DMS79 (cell line): ENCODE measurements at places on chromosomes 6 and 20.

- peak; percentile 16 for DNase-seq
These were observed 39.0 kb downstream of the MAS1 start for GRCh38 chr6:159929819-159930218.

DNA sequence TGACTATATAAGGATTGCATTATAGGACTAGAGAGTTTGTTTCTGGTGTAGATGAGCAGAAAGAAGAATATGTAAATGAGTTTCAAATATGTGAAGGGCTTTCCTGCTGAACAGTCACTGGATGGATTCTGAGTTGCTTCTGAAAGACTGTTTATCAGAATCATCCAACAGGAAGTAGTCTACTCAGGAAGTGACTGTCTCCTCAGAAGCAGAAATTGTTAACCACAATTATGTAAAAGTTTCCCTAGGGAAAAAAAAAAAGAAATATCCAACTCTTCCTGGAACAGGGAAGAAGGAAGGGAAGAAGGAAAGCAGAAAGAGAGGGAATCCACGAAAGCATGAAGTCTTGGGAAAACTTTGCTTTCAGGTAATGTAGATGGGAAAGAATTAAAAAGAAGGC, 138.9 kb downstream of the TENT5A start:
- no peak for DNase-seq

- no peak for DNase-seq
These were observed 47.6 kb upstream of the GNRH2 start for GRCh38 chr20:2995796-2996195.

DNA sequence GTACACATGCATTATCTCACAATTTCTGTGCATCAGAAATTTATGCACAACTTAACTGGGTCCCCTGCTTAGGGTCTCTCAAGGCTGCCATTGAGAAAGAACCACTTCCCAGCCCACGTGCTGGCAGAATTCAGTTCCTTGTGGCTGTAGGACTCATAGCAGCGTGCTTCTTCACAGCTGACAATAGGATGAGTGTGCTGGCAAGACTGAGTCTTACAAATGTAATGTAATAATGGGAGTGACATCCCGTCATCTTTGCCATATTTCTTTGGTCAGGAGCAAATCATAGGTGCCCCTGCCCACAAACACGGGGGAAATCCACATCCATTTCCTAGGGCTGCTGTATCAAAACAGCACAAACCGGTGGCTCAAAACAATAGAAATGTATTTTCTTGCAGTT, 77.4 kb downstream of the FIG4 start:
- DNase-seq: no peak

- DNase-seq: no peak
These were observed 10.8 kb downstream of the STX16 start for GRCh38 chr20:58661598-58662473.

DNA sequence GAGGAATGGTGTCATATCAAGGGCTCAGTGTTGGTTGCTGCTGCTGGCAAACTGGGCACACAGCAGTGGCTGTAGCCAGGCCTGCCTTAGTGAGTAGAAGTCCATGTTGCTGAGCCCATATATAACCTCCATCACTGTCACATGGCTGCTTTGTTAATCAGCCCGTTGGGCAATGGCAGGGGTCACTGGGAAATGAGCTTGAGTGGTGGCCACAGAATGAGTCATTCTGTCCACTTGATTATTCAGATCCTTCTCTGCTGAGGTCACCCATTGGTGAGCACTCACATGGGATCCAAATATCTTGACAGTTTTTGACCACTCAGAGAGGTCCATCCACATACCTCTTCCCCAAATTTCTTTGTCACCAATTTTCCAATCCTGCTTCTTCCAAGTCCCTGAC, 898.9 kb upstream of the EYS start:
- DNase-seq: no peak

DNA sequence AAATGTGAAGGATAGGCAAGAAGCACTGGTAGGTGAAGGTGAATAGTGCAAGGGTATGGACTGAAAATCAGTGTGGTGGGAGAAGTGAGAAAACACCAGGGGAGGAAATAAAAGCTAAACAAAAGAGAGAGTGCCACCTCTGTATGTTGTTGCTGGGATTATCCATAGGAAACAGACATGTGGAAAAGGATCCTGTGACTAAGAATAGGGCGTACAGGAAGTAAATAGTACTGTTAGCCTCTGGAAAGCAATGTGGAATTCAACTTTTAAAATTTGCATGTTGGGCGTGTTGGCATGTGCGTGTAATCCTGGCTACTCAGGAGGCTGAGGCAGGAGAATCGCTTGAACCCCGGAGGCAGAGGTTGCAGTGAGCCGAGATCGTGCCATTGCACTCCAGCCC, 661.7 kb downstream of the KIF16B start:
- DNase-seq: no peak

- DNase-seq: no peak
These were observed 230.4 kb downstream of the CLVS2 start for GRCh38 chr6:123226398-123226797.

DNA sequence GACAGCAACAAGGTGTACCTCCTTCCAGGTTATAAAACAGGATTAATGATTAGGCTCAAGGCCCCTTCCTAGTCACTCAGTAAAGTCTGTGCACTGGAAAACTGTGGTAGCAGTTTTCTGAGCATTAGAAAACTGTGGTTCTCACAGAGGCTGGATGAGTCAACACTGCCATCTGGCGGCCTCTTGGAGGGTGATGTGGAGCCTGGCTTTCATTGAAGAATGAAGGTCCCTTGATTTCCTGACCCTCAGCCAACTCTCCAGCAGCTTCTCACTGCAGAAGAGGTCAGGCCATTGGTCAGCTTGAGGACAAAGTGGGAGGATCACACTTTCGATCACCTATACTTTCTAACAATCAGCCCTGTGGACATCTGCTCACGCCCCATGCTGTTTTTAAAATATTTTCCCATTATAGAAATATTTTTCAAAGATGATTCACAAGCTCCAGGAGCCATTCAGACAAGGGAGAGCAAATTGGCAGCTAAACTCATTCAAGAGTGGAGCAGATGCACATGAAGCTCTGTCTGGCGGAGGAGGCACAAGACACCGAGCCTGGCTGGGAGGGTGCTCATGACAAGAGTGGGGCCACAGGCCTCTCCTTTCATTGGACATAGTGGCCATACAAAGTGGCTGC, 23.2 kb downstream of the PSMB1 start:
- peak; percentile 37 for DNase-seq

DNA sequence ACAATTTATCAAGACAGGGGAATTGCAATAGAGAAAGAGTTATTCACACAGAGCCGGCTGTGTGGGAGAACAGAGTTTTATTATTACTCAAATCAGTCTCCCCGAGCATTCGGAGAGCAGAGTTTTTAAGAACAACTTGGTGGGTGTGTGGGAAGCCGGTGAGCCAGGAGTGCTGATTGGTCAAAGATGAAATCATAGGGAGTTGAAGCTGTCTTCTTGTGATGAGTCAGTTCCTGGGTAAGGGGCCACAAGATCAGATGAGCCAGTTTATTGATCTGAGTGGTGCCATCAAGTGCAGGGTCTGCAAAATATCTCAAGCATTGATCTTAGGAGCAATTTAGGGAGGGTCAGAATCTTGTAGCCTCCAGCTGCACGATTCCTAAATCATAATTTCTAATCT, 50.0 kb upstream of the ECI2 start:
- no peak for DNase-seq

GRCh38 chr6:30163090-30163917, at the start of gene TRIM15:
TSS of gene TRIM15 (plus strand) at chr6:30163546. CDS start at chr6:30163685, 139 bp downstream.
- DNase-seq: no peak

GRCh38 chr6:125082908-125083683, 70.5 kb upstream of the TPD52L1 start:
- DNase-seq: no peak

GRCh38 chr6:170130201-170130621, 160.7 kb downstream of the DLL1 start:
- DNase-seq: no peak

DNA sequence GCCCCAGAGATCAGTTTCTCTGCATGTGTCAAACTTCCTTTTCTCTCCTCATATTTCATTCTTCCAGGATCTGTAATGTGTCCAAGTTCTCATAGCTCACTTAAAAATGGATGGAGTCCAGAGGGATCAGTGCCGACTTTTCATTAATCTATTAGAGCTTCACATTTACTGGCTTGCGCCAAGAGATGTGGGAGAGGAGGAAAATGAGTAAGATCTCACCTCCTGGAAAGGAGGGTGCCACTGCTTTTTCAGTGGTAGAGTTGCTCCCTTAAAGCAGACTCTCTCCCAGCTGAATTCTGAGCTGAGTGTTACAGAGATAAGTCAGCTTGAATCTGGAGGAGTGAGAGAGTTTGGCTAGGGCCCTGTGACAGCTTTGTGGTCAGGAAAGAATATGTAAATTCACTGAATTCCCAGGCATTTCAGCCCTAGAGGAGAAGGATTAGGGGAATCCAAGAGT, 175.9 kb downstream of the SOX4 start:
- DNase-seq: no peak

GRCh38 chr6:39077882-39078594, 29.5 kb downstream of the GLP1R start:
- no peak for DNase-seq

- no peak for DNase-seq
These were observed 1.5 kb upstream of the COL9A3 start for GRCh38 chr20:62815066-62815991.

DNA sequence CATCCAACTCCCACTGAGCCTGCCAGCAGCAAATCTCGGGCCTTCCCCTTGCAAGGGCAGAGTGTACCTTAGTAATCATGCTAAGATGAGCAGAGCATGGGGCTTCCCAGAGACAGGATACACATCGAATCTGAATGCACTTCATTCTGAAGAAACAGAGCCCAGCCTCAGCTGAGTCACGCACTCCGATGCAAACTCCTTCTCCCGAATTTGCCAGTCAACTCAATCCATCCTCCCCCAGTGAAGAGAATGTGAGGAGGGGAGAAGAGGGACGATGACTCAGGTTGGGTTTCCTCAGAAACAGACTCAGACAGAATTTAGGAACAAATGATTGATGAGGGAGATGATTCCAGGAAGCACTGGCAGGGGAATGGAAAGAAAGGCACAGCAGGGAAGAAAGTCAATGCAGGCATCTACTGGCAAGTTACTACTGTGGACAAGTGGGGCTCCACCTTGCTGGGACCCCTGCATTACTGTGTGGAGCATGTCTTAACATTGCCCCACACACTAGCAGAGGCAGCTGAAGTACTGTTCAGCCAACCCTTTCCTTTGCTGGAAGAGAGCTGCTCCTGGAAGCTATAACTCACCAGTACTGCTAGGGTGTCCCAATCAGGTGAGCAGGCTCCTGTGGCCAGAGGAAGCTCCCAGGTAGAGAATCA, 251.6 kb downstream of the ADGB start:
- no peak for DNase-seq

DNA sequence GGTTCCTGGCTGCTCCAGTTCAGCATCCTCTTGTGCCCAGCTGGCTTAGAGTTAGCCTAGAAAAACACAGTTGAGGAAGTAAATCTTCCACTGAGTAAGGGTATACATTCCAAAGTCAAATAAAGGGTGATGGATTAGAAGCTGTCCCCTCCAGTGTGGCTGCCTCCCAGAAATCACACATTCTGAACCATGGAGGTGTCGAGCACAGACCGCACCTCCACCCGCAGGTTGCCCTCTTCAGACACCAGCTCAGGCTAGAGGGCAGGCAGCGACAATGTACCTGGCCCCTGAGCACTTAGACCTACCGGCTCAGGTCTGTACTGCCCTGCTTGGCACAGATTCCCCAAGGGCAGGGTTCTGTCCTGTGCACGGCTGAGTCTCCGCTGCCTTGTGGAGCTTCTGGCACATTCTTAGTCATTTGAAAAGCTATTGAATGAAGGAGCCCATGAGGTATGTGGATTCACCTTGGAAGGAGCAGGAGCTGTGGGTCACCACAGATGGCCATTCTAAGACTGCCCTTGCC, 118.1 kb downstream of the FAM120B start:
- DNase-seq: no peak

GRCh38 chr6:106206905-106207304, 118.7 kb downstream of the ATG5 start:
- DNase-seq: no peak

DNA sequence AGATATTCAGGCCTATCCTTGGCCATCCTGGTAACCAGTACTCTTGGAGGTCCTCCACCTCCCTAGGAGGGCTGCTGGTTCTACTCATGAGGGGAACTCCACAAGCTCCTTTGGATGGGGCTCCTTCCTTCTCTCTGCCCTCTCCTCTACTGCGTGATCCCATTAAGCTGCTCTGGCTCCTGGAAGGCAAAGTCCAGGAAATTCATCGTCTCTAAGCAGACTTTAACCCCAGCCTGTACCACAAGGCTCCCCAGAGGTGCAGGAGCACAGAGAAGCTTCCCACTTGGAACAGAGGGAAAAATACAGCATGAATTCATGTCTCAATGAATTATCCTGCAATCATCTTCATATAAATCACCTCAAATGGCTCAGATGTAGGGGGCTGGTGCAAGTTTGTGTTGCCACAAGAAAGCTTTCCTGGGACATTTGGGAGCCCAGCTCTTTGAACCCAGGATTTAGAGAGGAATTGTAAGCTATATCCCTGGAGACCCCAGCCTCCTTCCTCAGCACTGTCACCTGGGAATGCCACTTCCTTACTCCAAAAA, 355.4 kb downstream of the CDC5L start:
- no peak for DNase-seq

GRCh38 chr20:19212469-19212815, at the start of gene SLC24A3:
TSS of gene SLC24A3 (plus strand) at chr20:19212642.
- no peak for DNase-seq

- DNase-seq: no peak
These were observed 149.2 kb downstream of the JARID2 start for GRCh38 chr6:15395087-15395486.

DNA sequence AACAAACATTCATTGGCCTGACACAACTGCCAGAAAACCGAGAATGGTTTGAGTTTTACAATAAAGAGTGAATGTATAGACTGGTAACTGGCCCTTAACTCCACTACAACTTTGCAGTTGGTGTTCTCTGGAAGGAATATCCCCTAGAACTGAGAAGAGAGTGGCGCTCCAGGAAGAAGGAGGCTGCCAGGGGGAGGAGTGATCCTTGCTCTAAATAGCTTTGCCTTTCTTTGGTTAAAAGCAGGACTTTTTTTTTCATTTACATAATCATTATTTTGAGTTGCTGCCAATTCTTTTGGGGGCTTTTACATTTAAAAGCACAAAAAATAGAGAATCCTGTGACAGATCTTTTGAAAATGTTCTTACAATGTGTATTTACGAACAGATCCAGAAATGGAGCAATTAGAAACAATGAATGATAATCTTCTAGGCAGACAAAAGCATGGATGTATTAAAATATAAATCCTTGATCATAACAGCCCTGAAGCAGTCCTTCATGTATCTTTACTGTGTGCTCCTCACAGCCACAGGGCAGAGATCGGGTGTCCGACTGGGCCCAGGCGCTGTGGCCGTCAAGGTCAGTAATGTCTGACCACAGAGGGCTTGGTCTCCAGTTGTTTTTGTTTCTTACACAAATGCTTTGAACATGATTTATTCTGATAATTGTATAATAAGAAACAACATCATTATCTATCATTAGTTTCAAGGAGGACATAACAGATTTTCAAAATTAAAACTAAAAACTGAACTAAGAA, 612.2 kb downstream of the HDGFL1 start:
- peak; percentile 39 for DNase-seq
